Stimulated activated CD8-positive, alpha-beta memory T cell treated with anti-CD3 and anti-CD28 coated beads, Interleukin-7, amount 100 ng/mL, for 1 hour (primary cell): ENCODE measurements at places on chromosomes 13 and 19.

GRCh38 chr19:10007371-10008183, 2.7 kb downstream of the COL5A3 start:
- DNase-seq = no peak

DNA sequence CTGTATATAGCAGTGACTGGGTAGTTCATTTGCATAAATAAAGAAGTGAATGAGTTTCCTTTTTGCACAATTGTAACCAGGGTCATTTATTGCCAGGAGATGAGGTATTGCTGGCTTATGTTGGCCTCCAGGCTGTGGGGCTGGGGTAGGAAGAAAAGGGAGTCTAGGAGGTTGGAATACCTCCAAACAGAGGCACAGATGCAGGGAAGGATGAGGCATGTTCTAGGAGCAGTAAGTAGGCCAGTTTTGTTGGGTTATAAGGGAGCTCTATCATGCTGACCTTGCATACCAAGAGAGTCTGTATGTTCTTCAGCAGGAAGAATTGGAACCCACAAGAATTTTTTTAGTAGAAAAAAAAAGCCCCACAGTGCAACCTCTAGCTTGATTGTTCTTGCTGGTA, 17.2 kb upstream of the CYSLTR2 start:
- no peak for DNase-seq

GRCh38 chr19:43934055-43934984, 762 bp downstream of the ZNF45 start:
- DNase-seq = no peak

DNA sequence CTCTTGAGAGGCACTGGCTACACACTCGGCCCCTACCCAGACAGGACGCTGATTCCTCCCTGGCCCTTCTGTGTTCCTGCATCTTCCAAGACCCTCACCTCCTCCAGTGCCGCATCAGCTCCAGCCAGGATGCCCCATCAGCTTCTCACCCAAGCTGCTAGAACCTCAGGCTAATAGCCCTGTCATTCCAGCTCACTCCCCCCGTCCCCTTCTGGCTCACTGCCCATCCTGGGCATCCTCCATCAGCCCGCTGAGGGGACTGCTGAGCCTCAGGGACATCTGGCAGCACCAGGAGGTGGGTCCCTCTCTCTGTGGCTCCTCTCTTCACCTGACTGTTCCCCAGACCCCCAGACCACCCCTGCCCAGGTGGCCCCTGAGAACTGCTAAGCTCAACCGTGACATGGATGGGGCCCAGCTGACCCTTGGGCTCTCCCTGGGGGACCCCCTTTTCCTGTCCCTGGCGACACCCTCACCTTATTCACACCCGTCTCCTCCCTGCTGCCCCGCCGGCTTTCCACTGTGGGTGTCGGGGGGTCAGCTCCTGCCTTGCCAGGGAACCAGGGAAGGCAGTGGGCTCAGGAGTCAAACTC, 4.8 kb downstream of the FFAR3 start:
- DNase-seq = no peak

- no peak for DNase-seq
Measured at GRCh38 chr13:73754727-73755292, 379.4 kb downstream of the KLF12 start.

- DNase-seq = no peak
Measured at GRCh38 chr13:87535911-87536310, 135.3 kb upstream of the SLITRK5 start.

GRCh38 chr13:48727241-48728011, 73.7 kb downstream of the CYSLTR2 start:
- DNase-seq = no peak

- DNase-seq = no peak
Measured at GRCh38 chr13:36919171-36919832, 736 bp downstream of the SMAD9 start.

- DNase-seq = no peak
Measured at GRCh38 chr13:59120297-59120843, 1043.4 kb downstream of the DIAPH3 start.

GRCh38 chr13:44955406-44955805, 33.9 kb downstream of the NUFIP1 start:
- no peak for DNase-seq

GRCh38 chr13:32179708-32180107, 135.5 kb downstream of the ZAR1L start:
- no peak for DNase-seq

GRCh38 chr19:30350692-30351663, 21.2 kb upstream of the ZNF536 start:
- DNase-seq = no peak

DNA sequence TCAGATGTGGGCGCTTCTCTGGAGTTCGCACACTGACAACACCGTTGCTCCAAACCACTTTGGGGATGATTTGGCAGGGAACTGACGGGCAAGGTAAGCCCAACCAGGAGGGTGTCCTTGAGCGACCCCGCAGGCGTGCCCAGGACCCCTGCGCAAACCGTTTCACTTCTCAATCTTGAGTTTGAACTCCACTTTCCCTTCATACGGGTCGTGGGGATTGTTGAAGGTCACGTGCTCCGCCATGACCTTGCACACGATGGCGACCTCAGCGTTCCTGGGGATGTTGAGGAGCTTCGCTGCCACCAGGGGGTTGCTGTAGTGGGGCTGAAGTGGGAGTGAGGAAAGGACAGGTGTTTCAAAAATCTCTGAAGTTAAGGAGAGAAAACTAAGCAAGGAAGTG, 8.8 kb downstream of the ATP4B start:
- no peak for DNase-seq

- no peak for DNase-seq
Measured at GRCh38 chr19:29089315-29089870, 123.6 kb downstream of the UQCRFS1 start.
